ENCODE measurements at places on chromosomes 7 and 10. TPM values are rescaled to one million over a fixed set of nuclear protein-coding genes. Genes with fewer than 3 reads are reported as not detected.

DNA sequence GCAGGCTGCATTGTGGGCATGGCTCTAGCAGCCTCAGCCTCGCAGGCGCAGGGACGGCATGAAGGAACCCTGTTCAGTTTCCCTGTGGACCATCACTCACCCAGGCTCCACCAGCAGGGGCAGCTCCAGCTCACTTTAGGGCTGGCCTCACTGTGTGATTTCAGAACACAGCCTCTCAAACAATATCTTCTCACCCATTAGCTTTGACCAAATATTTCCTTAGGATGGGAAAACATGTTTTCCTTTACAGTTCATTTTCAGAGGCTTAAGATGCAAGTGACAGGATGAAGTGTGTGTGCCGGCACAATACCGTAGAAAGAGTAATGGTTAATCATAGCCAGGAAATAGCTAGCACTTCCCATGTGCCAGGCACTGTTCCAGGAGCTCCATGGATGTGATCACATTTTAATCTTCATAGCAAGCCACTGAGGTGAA, 58.2 kb downstream of the LANCL2 start:
- no peak overlapping the region for H3K4me3 ChIP-seq
- peaks cover 7% of the 10 kb centered on the region for H3K36me3 ChIP-seq
- H3K27me3 ChIP-seq: no peaks in the 10 kb centered on the region
- H3K4me1 ChIP-seq: peaks cover 11% of the 10 kb centered on the region

Gene AKR1E2
- total RNA-seq: 10.0 TPM

DNA sequence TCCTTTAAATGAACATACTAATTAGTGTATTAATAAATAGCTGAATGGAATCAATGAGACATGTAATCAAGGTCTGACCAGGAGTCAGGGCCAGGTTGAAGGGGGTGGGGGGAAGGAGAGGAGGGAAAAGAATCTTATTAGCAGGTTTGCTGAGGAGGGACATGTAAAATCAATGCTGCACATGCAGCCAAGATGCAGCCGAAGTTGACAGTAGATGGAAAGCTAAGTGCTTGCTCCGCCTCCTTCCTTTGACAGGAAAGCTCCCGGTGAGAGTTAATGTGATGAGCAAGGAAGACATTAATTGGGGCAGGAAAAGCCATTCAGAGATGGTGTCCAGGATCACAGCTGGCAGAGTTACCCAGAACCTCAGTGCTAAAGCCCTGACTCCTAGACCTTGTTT, 24.4 kb downstream of the PLXNA4 start:
- H3K4me1 ChIP-seq: no peaks in the 10 kb centered on the region
- H3K27ac ChIP-seq: no peak overlapping the region
- DNase-seq: no peak
- H3K4me3 ChIP-seq: no peak overlapping the region
- H3K36me3 ChIP-seq: no peaks in the 10 kb centered on the region

DNA sequence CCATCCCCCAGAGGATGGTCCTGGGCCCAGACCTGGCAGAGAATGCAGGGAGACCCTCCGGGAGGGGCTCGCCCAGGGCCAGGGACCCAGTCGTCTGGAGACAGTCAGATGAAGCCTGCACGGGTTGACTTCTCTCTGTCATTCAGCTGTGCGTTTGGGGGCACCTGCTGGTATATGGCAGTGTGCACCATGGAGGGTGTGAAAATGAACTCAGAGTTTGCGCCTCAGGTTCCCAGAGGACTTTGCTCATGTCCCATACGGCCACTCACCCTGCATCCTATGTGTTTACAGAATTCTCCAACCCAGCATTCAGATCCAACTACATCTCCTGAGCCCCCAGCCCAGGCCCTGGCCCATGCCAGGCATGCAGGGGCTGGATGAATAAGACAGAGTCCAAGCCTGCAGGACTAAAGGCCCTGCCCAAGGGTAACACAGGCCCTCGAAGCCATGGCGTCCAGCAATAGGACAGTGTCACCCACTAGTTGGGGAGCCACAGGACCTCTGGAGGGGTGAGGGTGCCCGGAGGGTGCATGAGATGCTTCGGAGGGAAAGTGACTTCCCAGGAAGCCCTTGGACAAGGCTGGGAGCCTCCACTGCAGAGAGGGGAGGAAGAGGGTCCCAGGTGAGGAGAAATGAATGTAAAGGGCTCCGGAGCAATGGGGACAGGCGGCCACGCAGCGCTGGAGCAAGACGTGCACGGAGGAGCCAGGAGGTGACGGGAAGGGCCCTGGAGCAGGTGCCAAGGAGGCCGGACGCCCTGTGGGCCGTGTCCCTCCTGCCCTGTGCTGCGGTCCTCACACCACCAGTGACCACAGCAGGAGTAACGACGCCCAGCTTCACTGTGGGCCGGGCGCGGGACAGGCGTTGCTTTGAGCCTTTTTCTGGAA, 36.3 kb downstream of the CALML3 start:
- peaks cover 31% of the 10 kb centered on the region for H3K27me3 ChIP-seq
- H3K4me1 ChIP-seq: peaks cover 20% of the 10 kb centered on the region
- DNase-seq: no peak
- no peak overlapping the region for H3K4me3 ChIP-seq
- H3K27ac ChIP-seq: peak overlapping the region; percentile 30

Gene IFIT5
- total RNA-seq: 6.0 TPM

GRCh38 chr7:104795086-104795485, 218.9 kb upstream of the KMT2E start:
- no peak overlapping the region for H3K4me3 ChIP-seq
- no peak overlapping the region for H3K27ac ChIP-seq
- no peak for DNase-seq
- H3K4me1 ChIP-seq: peaks cover 2% of the 10 kb centered on the region
- H3K36me3 ChIP-seq: no peaks in the 10 kb centered on the region
- H3K27me3 ChIP-seq: peaks cover 3% of the 10 kb centered on the region

Gene LOXL4
- total RNA-seq: 3.7 TPM

DNA sequence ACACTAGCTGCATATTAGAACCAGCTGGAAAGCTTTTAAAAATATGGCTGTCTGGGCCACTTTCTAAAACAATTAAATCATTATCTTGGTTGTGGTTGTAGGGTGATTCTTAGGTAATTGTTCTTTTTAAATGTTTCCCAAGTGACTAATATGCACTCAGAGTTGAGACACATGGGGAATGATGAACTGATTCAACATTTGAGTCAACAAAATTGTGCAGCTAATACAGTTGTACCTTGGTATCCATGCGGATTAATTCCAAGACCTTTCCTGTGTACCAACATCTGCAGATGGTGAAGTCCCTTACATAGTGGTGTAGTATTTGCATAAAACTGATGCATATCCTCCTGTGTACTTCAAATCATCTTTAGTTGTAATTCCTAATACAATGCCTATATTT, 242.2 kb downstream of the ATRNL1 start:
- H3K27me3 ChIP-seq: no peaks in the 10 kb centered on the region
- H3K27ac ChIP-seq: no peak overlapping the region
- no peak for DNase-seq
- no peaks in the 10 kb centered on the region for H3K4me1 ChIP-seq
- H3K36me3 ChIP-seq: no peaks in the 10 kb centered on the region

Data from progenitor cell of endocrine pancreas (in vitro differentiated cells).